ENCODE measurements at places on chromosomes 12 and 14.
A peak's percentile ranks its signal among the peaks of the same experiment; 100 is the strongest.

DNA sequence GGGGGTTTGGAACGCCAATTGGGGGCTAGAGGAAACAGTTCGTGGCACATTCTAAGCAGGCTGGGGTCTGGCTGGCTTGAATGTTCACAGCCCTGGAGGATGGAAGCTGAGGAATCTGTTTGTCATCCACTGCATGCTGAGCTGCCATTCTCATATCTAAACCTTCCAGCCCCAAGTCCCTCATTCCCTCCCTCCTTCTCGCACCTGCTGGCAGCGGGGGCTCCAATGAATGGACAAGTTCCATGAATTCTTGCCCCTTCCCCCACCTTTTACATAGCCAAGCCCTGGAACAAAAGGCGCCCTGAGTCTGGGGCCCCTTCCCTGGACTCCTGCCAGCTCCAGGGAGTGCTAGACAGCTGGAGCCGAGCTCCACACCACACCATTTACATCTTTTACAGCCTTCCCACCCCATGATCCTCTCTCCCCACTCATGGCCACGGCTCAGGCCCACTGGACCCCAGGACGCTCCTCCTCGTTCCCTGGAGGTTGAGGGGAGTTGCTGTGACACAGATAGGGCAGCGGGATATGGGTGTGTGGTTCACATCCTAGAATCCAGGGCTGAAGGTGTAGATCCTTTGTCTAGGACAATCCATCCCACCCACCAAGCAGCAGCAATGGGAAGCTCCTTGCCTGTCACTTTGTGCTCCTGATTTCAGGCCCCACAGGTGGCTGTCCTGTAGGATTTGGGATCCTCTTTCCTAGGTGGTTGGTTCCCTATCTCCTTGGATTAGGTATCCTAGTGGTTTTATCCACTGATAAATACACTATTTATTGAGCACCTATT lies 21.7 kb upstream of the VRTN start:
- peak; percentile 13 for DNase-seq

- DNase-seq, result peak; percentile 90
Observed at GRCh38 chr14:104387022-104388010, 192.2 kb upstream of the C14orf180 start.

DNA sequence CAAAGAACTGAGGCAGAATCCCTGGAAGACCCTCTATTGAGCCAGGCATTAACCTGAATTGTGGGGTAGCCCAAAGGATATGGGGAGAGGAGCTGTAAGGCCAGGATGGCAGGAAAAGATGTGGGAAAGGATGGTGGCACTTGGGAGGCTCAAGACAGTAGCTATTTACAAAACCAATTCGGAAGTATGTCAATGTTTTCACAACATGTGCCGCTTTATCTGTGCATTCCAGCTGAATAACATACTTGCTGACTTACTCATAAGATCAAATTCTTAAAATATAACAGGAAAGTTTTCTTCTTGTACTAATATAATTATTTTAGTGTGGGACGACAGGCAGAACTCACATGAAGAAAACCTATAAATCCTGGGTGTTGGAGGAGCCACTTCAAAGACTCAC lies 10.6 kb downstream of the BBS10 start:
- DNase-seq, result no peak

DNA sequence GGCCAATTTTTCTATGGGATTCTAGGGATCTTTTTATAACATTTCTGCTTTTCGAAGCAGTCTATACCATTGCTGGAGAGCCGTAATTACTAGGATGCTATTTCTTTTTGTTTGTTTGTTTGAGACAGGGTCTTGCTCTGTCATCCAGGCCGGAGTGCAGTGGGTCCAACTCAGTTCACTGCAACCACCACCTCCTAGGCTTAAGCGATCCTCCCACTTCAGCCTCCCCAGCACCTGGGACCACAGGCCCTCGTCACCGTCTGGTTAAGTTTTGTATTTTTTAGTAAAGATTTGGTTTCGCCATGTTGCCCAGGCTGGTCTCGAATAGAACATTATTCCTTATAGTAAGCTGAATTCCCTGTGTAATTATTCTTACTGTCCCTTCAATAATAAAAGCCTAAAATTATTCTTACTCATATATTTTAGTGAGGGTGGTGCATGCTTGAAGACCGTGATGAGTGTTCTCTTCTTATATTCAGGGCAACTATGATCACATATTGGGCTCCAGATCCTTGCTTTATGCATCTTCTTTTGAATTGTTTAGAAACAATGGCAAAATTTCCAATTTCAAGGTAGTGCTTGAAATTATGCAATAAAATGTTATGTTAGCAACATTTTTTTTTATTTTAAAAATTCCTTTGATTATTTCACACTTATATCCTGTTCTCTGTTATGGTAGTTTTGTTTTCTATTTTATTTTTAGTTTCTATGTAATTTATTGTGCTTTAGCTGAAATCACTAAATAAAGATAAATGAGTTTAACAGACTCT lies 66.2 kb downstream of the CRADD start:
- DNase-seq, result no peak
